ENCODE measurements at places on chromosomes 11 and 22.

DNA sequence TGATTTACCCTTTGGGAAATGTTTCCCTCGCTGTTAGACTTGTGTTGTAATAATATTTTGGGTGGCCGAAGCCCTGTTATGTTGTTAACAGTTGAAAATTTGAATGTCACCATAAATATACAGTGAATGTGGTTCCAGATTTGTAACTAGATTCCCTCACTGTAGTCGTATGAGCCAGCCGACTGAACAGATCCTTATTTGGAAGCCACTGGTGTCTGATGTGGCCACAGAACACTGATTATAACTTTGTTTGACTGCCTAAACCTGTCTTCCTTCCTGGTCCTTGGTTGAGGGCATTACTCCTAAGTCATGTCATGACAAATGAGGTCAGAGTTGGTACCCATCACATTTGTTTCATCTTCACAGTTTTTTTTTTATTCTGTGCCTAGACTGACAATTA is 45.4 kb downstream of the YAP1 start:
- no peak for DNase-seq

GRCh38 chr11:83072350-83073242 is 899 bp upstream of the RAB30 start:
- DNase-seq, result no peak

GRCh38 chr22:22974156-22974555 is 86.5 kb downstream of the IGLL5 start:
- DNase-seq, result no peak

DNA sequence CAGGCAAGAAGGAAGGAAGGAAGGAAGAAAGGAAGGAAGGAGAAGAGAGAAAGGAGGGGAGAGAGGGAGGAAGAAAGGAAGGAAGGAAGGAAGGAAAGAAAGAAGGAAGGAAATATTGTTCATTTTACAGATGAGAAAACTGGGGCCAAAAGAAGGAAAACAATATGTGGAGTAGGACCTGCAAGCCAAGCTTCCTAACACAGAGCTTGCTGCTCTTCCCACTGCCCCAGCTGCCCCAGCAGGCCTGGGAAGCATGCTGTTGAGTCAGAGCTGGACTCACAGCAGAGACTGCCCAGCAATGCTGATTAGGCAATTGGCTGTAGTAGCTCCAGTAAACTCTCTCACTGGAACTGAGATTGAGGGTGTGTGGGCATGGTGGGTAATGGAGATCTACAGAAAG is 42.6 kb upstream of the SMCO4 start:
- no peak for DNase-seq

DNA sequence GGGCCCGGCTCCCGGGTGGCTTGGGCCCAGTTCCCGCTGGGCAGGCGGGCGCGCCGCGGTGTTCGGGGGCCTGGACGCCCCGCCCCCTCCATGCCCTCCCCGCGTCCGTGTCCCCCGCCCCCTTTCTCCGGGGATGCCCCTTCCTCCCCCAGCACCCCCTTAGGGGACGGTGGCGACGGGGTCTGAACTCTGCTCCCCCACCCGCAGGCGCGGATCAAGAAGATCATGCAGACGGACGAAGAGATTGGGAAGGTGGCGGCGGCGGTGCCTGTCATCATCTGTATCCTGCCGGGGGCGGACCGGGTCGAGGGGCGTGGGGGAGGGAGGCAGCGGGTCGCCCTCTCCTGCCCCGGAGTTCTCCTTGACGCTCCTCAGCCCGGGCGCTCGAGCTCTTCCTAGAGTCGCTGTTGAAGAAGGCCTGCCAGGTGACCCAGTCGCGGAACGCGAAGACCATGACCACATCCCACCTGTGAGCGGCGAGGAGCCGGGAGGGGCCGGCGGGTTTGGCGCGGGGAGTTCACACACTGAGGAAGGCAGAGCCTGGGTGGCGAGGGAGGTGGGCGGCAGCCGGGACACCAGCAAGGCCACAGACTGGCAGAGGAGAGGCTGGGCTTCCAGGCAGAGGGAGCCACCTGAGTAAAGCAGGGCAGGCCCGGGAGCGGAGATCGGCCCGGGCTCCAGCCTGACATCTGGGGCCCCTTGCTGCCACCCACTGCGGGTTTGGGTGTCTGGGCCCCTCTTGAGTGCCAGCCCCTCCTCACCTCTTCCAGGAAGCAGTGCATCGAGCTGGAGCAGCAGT is 546 bp downstream of the DRAP1 start:
- DNase-seq, result no peak

DNA sequence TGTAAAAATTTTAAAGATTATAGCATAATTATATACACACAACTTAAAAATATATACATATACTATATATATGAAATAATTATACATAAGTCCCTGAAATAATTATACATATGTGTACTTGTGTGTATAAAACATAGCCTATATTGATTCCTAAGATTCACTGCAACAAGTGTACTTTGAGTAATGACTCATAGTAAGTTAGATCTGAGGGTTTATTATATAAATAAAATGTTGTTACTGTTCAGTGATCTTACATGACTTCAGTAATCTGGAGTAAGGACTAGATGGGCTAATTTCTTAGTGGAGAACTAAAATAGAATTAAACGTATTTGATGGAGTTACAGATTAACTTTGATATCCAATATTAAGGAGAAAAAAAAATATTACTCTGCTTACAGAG is 350.5 kb downstream of the CNTN5 start:
- DNase-seq, result no peak

GRCh38 chr11:83493917-83494316 is 207.8 kb upstream of the CCDC90B start:
- no peak for DNase-seq

DNA sequence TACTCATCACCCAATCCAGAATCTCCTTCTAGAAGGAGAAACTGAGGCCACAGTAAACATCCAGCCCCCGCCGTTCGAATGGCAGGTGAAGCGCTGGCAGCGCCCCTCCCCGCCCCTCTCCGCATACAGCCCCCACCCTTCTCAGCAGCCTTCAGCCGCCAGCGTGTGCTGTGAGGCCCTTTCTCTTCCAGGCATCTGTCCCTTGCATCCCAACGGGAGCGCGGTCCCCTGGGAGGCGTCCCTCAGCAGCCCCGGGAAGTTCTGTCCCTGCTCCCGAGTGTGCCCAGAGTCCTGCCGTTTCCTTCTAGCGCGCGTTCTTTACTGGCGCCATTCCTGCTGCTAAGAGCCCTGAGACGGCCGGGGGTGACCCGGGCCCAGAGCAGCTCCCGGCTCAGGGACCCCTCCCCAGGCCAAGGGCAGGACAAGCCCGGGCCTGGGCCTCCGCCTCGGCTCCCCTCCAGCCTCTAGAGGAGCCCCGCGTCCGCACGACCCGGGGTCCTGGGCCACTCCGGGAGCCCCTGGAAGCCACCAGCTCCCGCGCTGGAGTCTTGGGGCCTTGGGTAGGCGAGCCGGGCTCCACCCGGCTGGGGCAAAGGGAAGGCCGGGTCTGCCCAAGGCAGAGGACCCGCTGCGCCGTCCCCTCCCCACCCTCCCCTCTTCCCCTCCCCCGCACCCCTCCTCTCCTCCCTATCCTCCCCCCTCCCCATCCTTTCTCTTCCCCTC is 450.4 kb downstream of the OPCML start:
- DNase-seq, result no peak

- no peak for DNase-seq
Measured at GRCh38 chr22:43375951-43376455, 32.8 kb upstream of the SCUBE1 start.

DNA sequence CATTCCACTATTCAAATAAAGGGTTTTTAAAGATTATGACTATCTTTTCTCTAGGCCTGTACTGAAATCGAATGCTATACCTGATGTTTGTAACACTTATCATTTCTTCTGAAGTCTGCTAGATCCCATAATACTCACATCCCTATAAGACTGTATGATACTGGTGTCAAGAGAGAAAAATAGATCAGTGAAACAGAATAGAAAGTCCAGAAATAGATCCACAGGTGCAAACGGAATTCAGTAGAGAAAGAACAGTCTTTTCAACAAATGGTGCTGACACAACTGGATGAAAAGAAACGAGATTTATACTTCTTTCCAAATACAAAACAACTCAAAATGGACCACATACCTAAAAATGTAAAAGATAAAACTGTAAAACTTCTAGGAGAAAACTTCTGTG is 143.2 kb downstream of the APOL5 start:
- DNase-seq, result no peak

- DNase-seq, result no peak
Measured at GRCh38 chr11:83020942-83021779, 50.5 kb downstream of the RAB30 start.

DNA sequence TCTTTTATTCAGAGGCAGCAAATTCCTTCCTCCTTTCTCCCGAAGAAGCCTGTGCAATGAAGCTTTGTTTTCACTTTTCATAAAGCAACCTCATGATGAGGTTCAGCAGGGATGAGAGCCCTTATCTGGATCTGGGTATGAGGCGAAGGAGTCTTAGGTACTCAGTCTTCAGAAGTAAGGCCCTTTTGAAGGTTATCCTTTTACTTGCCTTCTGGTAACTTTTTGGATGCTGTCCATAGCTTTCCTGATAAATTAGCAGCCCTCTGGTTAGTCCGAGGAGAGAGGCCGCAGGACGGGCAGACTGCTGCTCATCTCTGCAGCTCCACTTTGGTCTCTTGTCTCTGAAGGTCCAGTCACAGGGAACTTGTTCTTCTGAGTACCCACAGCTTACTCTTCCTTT is 1.1 kb downstream of the TRIM22 start:
- no peak for DNase-seq

GRCh38 chr11:122978299-122978620 is 3.4 kb downstream of the BSX start:
- DNase-seq, result no peak

DNA sequence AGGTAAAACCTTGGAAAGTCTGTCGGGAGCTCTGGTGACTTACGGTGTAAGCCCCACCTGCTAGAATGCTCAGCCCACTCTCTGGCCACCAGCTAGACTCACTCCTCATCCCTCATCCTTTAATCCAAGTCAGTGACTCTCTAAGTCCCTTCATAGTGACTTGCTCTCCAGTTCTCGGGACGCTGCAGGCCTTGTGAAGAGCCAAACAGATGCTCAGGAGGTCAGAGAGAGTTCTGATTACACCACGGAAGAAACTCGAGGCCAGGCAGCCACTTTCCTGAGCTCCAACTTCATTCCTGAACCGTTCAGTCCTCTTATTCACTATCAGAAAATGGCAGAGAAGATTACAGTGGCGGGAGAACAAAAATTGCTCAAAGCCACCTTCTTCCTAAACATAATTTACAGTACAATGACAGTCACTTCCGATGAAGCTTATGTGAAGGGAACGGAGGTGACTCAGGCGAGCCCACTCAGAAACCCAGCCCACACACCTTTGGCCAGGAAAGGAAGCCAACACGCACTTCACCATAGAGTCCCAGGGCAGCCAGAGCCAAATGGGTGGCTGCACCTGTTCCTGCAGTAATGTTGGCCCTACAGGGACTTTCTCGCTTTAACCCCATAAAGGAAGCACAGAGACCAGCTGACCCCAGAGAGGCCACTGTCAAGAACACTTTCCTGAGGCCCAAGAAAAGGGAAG is 100.4 kb downstream of the GALNT18 start:
- DNase-seq, result no peak

DNA sequence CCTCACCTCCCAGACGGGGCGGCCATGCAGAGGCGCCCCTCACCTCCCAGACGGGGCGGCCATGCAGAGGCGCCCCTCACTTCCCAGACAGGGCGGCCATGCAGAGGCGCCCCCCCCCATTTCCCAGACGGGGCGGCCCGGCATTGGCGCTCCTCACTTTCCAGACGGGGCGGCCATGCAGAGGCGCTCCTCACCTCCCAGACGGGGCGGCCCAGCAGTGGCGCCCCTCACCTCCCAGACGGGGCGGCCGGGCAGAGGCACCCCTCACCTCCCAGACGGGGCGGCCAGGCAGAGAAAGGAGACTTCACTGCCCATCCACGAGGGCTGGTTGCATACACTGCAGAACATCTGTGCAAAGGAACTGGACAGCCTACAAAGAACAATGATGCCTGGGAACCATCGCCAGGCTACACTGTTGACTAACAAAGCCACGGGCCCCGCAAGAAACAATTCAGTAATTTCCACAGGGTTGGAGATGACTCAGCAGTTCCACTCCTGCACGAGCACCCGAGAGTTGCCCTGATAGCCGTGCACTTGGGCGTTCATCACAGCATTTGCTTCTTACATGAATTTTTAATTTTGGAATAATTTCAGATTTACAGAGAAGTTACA is 58.7 kb downstream of the CTTN start:
- DNase-seq, result no peak
